ENCODE measurements at places on chromosomes 16 and 17.

- no peak for DNase-seq
These were observed 202.4 kb downstream of the SEC14L1 start for GRCh38 chr17:77343031-77343800.

GRCh38 chr17:63140255-63140654 is 174.2 kb downstream of the TANC2 start:
- DNase-seq, result no peak

DNA sequence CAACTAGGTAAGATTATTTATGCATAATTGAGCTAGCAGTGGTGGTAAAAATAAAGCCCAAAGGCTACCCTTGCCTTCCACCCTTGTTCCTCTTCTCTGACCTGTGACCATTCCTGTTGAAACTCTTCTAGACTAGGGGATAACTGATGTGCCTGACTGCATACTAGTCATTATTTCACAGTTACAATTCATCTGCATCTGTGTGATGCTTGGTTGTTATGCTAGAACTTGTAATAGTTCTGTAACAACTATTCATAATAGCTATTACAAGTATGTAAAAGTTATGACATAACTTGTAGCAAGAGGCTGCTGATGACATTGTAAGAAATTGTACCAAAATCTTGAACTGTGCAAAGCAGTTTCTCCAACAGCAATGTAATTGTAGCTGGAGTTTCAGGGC is 2.4 kb upstream of the VAC14 start:
- DNase-seq, result no peak

DNA sequence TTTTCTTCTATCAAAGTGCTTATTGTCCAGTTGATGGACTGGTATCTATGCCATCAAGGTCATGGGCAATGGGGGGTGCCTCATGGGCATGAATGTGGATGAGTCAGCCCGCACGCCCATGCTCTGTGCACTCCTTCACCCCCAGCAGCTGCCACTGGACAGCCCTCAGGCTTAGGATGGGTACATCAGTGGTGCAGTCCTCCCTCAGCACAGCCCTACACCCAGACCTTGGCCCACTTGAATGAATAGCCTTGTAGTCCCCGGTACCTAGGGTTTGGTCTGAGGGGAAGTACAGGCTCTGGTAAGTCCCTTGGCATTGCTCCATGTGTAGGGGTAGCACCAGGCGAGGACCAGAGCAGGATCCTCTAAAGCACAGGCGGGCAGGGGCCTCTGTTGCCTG is 10.4 kb upstream of the GNA13 start:
- no peak for DNase-seq

GRCh38 chr16:81765111-81765919 is 13.8 kb upstream of the PLCG2 start:
- no peak for DNase-seq

GRCh38 chr16:75943705-75944514 is 217.6 kb upstream of the CPHXL start:
- no peak for DNase-seq

DNA sequence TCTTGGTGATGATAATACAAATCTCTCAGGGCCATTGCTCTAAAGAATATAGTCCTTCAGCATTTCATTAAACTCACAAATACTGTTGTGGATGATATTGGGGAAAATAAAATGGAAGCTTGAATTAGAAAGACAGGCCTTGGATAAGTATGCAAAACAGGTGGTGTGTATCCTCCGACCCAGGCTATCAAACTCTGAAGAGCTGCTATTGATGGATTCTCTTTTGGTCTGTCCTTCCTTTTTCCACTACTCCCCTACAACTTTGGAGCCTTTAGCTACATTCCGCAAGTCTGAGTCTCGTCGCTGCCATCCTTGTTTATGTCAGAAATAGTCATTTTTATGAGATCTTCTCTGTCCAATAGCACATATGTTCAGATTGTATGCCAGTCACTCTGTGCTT is 351.6 kb downstream of the KCNJ2 start:
- no peak for DNase-seq
